GM23338 (cell line): ENCODE measurements at places on chromosomes 5 and 9.

GRCh38 chr9:8726692-8727091 is 927.1 kb upstream of the DMAC1 start:
- DNase-seq, result no peak
- H3K27me3 ChIP-seq, result no peaks in the 10 kb centered on the region
- H3K27ac ChIP-seq, result 0 out of 2 replicates have a peak overlapping the region, but pooled peaks have one; percentile 51
- peaks cover 6% of the 10 kb centered on the region; the same call in 1 of the 2 replicates for H3K4me1 ChIP-seq
- no peak overlapping the region for H3K4me3 ChIP-seq
- H3K36me3 ChIP-seq, result no peaks in the 10 kb centered on the region

GRCh38 chr9:129944506-129945116 is 98.4 kb downstream of the FNBP1 start:
- 0 out of 2 replicates have a peak, but pooled peaks cover under 1% of the 10 kb centered on the region for H3K4me1 ChIP-seq
- no peaks in the 10 kb centered on the region for H3K36me3 ChIP-seq
- no peak overlapping the region for H3K4me3 ChIP-seq
- DNase-seq, result no peak
- H3K27ac ChIP-seq, result no peak overlapping the region

DNA sequence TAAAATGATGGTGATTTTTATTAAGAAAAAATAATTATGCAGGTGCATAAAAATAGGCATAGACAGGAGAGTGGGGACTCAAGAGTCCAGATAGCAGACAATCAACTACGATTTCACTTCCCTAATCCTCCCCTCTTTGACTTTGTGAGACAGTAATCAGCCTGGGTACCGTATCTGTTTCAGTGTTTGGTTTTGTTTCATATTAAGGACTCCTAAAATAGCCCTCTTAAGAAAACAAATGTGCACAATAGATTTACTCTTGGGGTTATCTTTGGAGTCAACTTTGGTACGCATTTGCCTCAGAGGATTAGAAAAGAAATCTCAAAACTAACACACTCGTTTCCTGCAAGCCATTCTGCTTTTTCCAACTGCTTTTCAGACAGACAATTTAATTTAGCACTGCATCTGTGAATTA is 96.3 kb downstream of the ZNF608 start:
- H3K27me3 ChIP-seq, result no peaks in the 10 kb centered on the region
- no peak for DNase-seq
- H3K27ac ChIP-seq, result peak overlapping the region; percentile 86
- H3K4me3 ChIP-seq, result no peak overlapping the region

DNA sequence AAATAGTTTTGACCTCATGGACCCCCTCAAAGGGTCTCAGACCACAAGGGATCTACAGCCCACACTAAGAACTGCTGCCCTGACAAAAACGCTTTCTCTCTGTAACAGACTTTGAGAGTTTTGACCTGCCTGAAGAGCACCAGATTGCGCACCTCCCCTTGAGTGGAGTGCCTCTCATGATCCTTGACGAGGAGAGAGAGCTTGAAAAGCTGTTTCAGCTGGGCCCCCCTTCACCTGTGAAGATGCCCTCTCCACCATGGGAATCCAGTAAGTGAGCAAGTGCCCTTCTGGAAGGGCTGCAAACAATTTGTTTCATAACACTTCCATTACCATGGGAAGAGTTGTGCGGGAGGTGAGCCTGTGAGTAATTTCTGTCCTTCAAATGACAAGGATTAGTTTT is 6.0 kb downstream of the PTTG1 start:
- H3K4me1 ChIP-seq, result 0 out of 2 replicates have a peak, but pooled peaks cover 4% of the 10 kb centered on the region
- H3K4me3 ChIP-seq, result no peak overlapping the region
- DNase-seq, result no peak
- no peaks in the 10 kb centered on the region for H3K27me3 ChIP-seq
- H3K27ac ChIP-seq, result no peak overlapping the region
- peaks cover 51% of the 10 kb centered on the region for H3K36me3 ChIP-seq

GRCh38 chr5:153979028-153979783 is 59.5 kb downstream of the FAM114A2 start:
- no peaks in the 10 kb centered on the region for H3K27me3 ChIP-seq
- no peak for DNase-seq
- no peak overlapping the region for H3K4me3 ChIP-seq
- H3K4me1 ChIP-seq, result no peaks in the 10 kb centered on the region

- H3K4me1 ChIP-seq, result peaks cover 3% of the 10 kb centered on the region; the same call in 1 of the 2 replicates
- DNase-seq, result peak; percentile 51
- H3K4me3 ChIP-seq, result no peak overlapping the region
- no peaks in the 10 kb centered on the region for H3K27me3 ChIP-seq
Observed at GRCh38 chr9:89550346-89550927, 52.5 kb upstream of the SEMA4D start.

DNA sequence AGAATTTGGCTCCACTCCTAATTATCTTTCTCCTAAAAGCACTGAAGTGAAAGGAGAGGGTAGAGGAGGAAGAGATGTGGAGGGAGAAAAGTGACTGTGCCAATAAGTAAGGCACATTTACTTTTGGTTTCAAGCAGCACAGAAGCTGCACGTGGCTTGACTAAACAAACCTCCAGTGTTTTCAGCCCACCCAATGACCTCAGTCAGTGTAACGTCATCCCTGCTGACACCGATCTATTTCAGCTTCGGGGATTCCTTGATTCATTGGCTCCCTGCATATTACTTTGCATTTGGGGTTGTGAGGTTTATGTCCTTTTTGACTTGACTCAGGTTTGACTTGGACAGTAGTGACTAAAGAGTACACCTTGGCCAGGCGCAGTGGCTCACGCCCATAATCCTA is 35.6 kb upstream of the NIM1K start:
- no peak overlapping the region for H3K27ac ChIP-seq
- H3K4me3 ChIP-seq, result no peak overlapping the region
- no peaks in the 10 kb centered on the region for H3K27me3 ChIP-seq
- H3K36me3 ChIP-seq, result peaks cover 9% of the 10 kb centered on the region; the same call in 1 of the 2 replicates
- DNase-seq, result no peak

- peak; percentile 61 for DNase-seq
- H3K4me1 ChIP-seq, result peaks cover 47% of the 10 kb centered on the region
- peak overlapping the region; percentile 82 for H3K4me3 ChIP-seq
- peaks cover 90% of the 10 kb centered on the region for H3K27me3 ChIP-seq
- no peak overlapping the region for H3K27ac ChIP-seq
Observed at GRCh38 chr5:140108093-140109017, 5.6 kb upstream of the PURA start.

- H3K4me1 ChIP-seq, result no peaks in the 10 kb centered on the region
- no peak overlapping the region for H3K4me3 ChIP-seq
- no peaks in the 10 kb centered on the region for H3K27me3 ChIP-seq
- no peaks in the 10 kb centered on the region for H3K36me3 ChIP-seq
Observed at GRCh38 chr9:76613150-76613781, 151.0 kb upstream of the PCA3 start.

DNA sequence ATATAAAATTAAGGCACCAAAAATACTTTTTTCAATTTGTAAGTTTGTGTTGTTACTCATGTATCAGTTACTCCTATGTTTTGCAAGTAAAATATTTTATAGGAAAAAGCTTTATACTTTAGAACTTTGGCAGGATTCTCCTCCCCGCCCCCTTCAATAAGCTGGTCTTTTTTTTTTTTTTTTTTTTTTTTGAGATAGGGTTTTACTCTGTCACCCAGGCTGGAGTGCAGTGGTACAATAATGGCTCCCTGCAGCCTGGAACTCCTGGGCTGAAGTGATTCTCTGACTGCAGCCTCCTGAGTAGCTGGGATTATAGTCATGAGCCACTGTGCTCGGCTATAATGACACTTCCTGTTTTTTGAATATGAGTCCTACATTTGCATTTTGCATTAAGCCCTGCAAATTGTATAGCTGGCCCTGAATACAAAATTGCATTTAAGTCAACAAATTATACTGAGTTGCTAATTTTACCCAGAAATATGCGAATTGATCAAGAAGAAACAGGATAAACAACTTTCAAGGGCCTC is 192.9 kb downstream of the PIK3R1 start:
- H3K27me3 ChIP-seq, result no peaks in the 10 kb centered on the region
- H3K4me3 ChIP-seq, result no peak overlapping the region
- no peak for DNase-seq
- peaks cover 31% of the 10 kb centered on the region for H3K4me1 ChIP-seq
- H3K36me3 ChIP-seq, result no peaks in the 10 kb centered on the region
- no peak overlapping the region for H3K27ac ChIP-seq

- H3K4me3 ChIP-seq, result no peak overlapping the region
- H3K36me3 ChIP-seq, result no peaks in the 10 kb centered on the region
- DNase-seq, result no peak
- H3K4me1 ChIP-seq, result no peaks in the 10 kb centered on the region
- H3K27me3 ChIP-seq, result no peaks in the 10 kb centered on the region
- H3K27ac ChIP-seq, result no peak overlapping the region
Observed at GRCh38 chr9:8206720-8207119, 407.1 kb upstream of the DMAC1 start.

DNA sequence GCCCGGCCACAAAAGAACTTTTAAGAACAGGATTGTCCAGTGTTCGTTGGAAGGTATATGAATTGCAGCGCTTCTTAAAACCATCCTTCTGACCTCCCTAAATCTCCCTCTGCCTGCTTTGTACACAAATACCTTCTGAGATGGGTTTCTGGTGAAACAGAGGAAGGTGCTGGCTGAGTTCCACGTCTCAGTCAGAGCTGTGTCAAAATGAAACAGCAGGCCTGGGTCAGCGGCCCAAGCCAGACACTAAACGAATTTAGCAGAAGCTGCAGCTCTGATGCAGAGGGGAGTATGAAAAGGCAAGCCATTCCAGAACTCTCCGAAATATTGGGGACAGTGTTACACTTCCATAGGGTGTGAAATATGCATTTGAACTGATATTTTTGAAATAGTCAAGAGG is 37.8 kb upstream of the CRB2 start:
- no peaks in the 10 kb centered on the region; the same call in 1 of the 2 replicates for H3K4me1 ChIP-seq
- no peak overlapping the region for H3K4me3 ChIP-seq
- no peak for DNase-seq
- no peaks in the 10 kb centered on the region for H3K36me3 ChIP-seq

- no peak for DNase-seq
- H3K27me3 ChIP-seq, result no peaks in the 10 kb centered on the region
- no peak overlapping the region for H3K27ac ChIP-seq
- H3K4me3 ChIP-seq, result no peak overlapping the region
- no peaks in the 10 kb centered on the region for H3K36me3 ChIP-seq
Observed at GRCh38 chr5:58187432-58188261, 272.2 kb downstream of the PLK2 start.

- DNase-seq, result peak; percentile 54
- peak overlapping the region; percentile 43; the same call in 1 of the 2 replicates for H3K27ac ChIP-seq
- peaks cover 23% of the 10 kb centered on the region for H3K4me1 ChIP-seq
- peak overlapping the region; percentile 98 for H3K4me3 ChIP-seq
- H3K36me3 ChIP-seq, result no peaks in the 10 kb centered on the region
Observed at GRCh38 chr9:36191290-36191645, 547 bp downstream of the CLTA start.

- H3K27me3 ChIP-seq, result no peaks in the 10 kb centered on the region
- no peak overlapping the region for H3K4me3 ChIP-seq
- no peak for DNase-seq
- H3K27ac ChIP-seq, result no peak overlapping the region
Observed at GRCh38 chr5:151743530-151743929, 14.9 kb downstream of the ATOX1 start.

- peak; percentile 23 for DNase-seq
- peaks cover 10% of the 10 kb centered on the region; the same call in 1 of the 2 replicates for H3K27me3 ChIP-seq
- no peaks in the 10 kb centered on the region for H3K36me3 ChIP-seq
- no peak overlapping the region for H3K27ac ChIP-seq
Observed at GRCh38 chr5:135019314-135019713, 14.7 kb downstream of the PITX1 start.

GRCh38 chr5:172575816-172576545 is 65.1 kb upstream of the NEURL1B start:
- no peak overlapping the region for H3K4me3 ChIP-seq
- no peaks in the 10 kb centered on the region for H3K36me3 ChIP-seq

DNA sequence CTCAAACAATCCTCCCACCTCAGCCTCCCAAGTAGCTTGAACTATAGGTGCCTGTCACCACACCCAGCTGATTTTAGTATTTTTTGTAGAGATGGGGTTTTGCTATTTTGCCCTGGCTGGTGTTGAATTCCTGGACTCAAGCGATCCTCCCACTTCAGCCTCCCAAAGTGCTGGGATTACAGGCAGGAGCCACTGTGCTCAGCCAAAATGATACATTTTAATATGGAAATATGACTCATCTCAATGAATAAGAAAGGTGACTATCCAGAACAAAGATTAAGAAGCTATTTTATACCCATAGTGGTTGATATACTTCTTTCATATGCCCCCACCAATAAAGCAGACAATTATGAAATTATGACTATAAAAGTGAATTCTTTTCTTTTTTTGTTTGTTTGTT is 166.2 kb downstream of the NFIB start:
- no peak overlapping the region for H3K27ac ChIP-seq
- H3K4me3 ChIP-seq, result no peak overlapping the region
- H3K4me1 ChIP-seq, result peaks cover 3% of the 10 kb centered on the region; the same call in 1 of the 2 replicates
- no peaks in the 10 kb centered on the region for H3K36me3 ChIP-seq

DNA sequence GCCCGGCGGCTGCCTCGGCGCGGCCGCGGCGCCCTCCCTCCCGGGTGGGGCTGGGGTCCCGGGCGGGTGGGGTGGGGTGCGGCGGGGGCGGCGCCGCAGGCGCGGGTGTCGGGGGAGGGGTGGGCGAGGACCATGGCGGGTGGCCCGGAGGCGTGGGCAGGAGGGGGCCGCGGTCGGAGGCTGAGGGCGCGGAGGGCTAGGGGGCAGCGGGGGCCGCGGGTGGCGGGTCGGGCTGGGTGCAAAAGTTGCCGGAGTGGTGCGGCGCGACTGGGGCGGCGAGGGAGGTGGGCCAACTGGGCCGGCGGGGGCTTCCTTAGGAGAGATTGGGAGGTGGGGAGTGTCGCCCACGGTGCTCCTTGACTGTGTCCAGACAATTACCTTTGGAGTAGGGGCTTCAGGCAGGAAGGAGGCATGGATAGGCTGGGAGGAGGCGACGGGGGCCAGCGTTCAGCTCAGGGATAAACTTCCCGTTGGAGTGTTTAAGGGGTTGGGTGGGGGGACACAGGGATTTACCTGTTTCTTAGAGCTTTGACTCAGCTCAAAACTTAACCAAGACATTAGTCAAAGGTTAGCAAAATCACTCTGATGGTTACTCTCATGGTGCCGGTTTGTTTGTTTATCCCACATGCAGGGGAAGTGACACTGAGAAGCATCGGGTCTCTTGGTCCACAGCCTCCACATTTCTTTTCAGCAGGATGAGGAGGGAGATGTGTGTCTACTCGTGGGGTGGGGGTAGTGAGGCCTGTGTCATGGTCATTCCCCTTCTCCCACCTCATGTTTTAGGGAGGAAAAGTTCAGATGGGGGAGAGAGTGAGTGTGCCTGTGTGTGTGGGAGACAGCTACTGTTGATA is 859 bp downstream of the CSNK1G3 start:
- no peaks in the 10 kb centered on the region for H3K27me3 ChIP-seq
- no peaks in the 10 kb centered on the region for H3K36me3 ChIP-seq
- H3K4me1 ChIP-seq, result peaks cover 20% of the 10 kb centered on the region
- H3K27ac ChIP-seq, result peak overlapping the region; percentile 67
